ENCODE measurements at places on chromosomes 4 and X.

DNA sequence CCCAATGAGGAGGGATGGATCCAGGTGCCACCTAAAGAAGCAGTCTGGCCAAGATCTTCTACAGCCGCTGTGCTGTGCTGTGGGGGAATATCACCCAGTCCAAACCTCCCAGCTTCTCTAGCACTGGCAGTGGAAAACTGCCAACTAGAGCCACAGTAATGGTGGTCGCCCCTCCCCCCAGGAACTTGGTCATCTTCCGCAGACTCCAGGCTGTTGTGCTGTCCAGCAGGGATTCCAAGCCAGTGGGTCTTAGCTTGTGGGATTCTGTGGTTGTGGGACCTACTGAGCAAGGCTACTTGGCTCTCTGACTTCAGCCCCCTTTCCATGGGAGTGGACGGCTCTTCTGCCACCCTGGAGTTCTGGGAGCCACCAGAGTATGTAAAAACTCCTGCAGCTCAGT lies 18.2 kb downstream of the GPRASP1 start:
- no peak for DNase-seq

DNA sequence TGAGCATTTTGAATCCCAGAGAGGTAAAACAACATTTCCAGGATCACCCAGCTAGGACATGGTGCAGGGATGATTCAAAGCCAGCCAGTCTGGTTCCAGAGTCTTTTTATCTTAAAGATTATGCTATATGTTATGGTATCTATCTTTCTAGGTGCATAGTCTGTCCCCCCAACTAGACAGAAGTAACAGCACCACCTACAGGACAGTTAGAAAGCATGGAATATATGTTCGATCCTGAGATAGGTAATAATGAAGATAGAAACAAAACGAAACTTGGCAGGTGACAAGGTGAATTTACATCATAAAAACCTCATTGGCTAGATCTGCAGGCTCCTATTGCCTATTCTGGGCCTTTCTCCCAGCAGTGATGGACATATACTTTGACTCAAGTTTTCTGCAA lies 723.2 kb downstream of the SMARCA1 start:
- no peak for DNase-seq

DNA sequence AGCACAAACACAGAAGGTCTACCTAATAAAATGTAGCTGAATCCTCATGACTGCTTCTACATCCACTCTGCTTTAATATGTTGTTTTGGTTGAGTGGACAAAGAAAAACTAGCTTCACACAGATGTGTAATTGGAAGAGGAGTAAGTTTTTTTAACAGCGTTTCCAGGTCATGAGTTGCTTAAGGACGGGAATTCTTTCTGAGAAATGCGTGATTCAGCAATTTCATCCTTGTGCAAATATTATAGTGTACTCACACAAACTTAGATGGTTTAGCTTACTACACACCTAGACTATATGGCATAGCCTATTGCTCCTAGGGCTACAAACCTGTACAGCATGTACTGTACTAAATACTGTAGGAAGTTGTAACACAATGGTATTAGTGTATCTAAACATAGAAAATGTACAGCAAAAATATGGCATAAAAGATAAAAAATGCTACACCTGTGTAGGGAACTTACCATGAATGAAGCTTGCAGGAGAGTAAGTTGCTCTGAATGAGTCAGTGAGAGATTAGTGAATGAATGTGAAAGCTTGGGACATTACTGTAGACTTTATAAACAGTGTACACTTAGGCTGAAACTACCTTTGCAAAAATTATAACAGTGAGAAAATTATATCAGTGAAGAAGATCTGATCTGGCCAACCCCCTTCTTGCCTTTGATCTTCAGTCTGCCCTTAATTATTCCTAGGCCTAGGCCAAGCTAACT lies 70.8 kb upstream of the IL15 start:
- DNase-seq, result no peak

- no peak for DNase-seq
These were observed 106.6 kb downstream of the NSUN7 start for GRCh38 chr4:40856277-40856839.

GRCh38 chr4:101782546-101782945 lies 8.0 kb upstream of the BANK1 start:
- no peak for DNase-seq

- DNase-seq, result no peak
These were observed 462.7 kb upstream of the RPS6KA3 start for GRCh38 chrX:20729416-20729815.

GRCh38 chr4:53489279-53489889 lies 101.9 kb downstream of the LNX1 start:
- no peak for DNase-seq
